ENCODE measurements at places on chromosomes 13 and 19.

- DNase-seq, result no peak
Measured at GRCh38 chr13:94188201-94188854, 291.2 kb downstream of the DCT start.

DNA sequence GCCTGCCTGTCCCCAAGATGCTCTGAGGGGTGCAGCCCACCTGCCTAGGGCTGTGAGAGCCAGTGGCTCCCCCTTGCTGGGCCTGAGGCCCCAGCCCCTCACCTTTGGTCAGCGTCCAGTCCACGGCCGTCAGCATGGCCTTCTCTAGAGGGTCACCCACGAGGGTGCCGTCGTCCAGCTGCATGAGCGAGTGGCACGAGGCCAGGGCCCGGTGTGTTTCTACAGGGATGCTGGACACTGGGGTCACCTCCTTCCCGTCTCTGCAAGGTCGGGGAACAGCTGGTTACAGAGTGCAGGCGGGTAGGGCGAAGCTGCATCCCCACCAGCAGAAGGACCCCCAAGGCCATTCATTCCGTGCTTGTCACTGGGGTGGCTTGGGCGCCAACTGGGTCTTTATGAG, 9.0 kb downstream of the ATP13A1 start:
- no peak for DNase-seq

DNA sequence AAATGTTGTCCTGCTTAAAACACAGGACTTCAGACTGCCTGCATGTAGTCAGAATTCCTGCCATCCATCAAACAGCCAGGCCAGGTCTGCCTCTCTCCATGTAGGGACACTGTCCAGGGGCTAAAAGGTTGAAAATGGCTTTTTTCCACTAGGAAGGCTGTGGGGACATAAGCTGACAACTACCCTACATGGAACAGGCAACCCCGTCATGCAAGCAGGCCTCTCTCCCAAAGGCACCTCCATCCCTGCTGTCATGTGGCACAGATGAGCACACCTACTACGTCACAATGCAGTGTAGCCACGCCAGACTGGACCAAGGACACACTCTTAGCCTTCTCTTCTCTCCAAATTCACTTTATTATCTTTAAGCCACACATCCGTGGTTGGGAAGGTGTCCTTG, 40.8 kb downstream of the LATS2 start:
- DNase-seq, result no peak

DNA sequence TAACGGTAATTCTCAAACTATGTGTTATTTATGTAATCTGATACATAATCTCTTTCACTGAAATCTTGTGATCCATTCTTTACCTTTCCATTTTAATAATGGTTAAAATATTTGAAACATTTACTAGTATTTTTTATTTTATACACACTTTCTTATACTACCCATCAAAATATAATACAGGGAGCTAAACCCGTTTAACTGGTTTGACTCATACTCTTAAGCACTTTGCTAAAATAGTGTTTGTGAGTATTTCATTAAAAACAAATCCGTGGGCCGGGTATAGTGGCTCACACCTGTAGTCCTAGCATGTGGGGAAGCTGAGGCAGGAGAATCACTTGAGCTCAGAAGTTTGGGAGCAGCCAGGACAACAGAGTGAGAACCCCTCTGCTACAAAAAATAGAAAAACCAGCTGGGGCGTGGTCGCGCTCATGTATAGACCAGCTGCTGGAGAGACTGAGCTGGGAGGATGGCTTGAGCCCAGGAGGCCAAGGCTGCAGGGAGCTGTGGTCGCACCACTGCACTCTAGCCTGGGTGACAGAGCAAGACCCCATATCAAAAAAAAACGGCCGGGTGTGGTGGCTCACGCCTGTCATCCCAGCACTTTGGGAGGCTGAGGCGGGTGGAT, 43.8 kb upstream of the DCUN1D2 start:
- DNase-seq, result no peak

- DNase-seq, result no peak
Measured at GRCh38 chr19:38061294-38061693, 154.3 kb downstream of the SIPA1L3 start.

DNA sequence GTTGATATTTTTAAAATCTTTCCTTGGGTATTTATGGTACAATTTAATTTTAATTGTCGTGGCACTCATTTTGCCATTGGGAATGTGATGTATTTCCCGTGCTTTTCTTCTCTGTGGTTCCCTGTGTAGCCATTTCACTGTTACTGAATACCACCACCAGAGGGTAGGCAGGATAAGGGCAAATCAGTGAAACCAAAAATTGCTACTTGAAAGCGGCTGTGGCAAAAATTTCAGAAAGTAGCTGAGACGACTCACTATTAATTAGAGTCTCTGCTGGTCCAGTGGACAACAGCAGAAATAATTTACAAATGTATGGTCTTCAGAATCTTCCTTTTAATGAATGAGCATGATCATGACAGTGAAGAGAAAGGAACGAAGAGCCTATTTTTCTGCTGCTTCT, 34.4 kb upstream of the MIR17HG start:
- DNase-seq, result peak; percentile 52

- DNase-seq, result no peak
Measured at GRCh38 chr13:39941236-39941635, 285.8 kb downstream of the COG6 start.

DNA sequence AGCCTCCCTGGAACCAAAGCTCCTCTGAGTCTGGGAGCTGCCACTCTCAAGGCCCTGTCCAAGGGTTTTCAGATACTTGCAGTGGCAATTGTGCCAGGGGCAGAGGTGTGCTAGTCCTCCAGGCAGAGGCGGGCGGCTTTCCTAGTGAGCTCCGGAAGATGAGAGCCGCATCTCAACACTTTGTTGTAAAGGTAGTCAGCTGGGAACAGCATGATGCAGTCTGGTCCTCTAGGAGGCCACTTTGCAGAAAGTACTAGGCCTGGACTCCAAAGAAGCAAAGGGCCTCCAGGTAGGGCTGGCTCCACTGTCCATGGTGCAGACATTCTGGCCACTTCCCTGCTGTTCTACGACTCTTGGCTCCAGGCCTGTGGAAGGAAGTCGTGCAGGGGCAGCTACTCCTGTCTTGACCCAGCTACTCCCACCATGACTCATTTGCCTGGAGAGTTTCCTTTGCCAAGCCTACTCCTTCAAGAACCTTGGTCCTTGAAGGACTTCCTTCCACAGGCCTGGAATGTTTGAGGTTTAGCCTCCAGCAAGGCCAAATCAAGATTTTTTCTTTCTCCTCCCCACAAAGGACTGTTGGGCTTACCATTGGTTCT, 9.9 kb upstream of the ZNF536 start:
- DNase-seq, result no peak

DNA sequence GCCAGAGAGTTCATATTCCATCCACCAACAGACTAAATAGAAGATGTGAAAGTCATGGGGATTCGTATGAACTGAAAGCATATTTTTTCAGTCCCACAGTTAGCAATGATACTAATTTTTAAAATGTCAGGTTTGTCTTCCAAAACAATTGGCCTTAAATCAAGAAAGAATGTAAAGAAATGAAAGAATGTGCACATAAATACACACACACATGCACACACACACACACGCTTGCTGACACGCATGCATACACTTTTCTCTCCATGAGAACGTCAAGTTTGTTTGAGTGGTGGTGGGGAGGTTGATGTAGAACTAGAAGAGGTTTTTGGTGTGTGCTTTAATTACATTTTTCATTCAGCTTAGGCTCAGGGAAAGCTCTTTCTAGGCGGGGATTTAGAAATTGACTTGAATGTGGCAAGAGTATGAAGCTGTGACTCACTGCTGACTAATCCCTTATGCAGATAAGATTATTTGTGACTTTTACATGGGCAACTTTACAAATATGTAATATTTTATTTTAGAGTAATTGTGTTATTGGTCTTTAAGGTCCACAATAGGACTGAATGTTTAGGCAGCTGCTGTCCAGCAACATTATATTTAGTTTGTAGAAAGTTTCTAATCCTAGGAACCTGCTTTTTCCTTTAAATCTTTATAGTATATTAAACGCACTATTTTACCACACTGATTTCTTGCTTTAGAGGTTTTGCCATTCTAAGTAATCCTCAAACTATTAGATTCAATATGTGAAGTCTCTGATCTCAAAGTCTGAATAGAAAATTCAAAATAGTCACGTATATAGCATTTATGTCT, 18.8 kb downstream of the FLT1 start:
- no peak for DNase-seq

DNA sequence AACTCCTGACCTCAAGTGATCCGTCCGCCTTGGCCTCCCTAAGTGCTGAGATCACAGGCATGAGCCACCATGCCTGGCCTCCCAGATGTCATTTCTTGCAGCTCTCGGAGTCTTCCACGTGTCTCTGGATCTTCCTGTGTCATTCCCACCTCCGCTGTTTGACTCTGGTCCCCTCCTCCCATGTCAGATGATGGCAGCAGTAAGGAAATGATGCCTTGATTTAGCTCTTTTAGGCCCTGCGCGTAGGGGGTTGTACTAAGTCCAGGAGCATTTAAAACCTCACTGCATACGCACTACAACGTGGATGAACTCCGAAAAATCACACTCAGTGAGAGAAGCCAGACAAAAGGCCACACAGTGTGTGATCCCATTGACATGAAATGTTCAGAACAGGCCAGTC, 113.1 kb downstream of the GNG7 start:
- no peak for DNase-seq

- no peak for DNase-seq
Measured at GRCh38 chr13:73984949-73985691, 149.1 kb downstream of the KLF12 start.

- no peak for DNase-seq
Measured at GRCh38 chr19:2033825-2034159, 17.3 kb downstream of the MKNK2 start.

DNA sequence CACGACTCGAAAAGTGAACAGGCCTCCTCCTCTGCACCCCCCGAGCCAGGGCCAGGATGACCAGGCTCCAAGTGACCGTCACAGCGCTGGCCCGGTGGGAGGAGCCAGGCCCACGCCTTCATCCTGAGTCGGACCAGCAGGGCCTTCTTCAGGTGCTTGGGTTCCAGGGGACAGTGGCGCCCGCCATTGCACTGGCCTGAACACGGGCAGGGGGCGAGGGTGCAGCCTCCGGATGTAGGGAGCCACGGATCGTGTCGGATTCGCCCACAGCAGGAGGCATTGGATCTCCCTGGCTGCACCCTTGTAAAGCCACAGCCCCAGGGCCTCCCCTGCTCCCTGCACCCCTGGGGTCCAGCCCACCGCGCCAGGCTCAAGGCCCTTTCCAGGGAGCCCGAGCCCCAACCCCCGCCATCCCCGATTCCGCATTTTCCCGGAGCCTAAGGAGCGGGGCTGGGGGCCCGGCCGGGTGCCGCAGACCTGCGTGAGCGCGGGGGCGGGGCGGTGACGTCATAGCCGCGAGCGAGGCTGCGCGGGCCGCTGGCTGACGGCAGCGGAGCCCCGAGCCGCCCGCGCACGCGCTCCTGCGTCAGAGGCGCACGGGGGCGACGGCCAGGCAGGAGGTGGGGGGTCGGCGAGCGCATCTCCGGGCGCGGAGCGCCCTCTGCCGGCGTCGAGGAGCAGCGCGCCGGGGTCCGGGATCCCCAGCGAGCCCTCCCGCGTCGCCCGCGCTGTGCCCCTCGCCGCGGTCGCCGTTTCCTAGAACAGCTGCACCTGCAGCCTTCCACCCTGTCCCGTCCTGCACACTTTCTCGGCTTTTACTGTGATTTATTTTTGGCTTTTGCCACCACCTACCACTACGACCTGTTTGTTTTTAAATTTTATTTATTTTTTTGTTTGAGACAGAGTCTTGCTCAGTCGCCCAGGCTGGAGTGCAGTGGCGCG, 1.5 kb upstream of the ATP5F1D start:
- peak; percentile 69 for DNase-seq

- DNase-seq, result no peak
Measured at GRCh38 chr19:14473978-14474578, 1.1 kb downstream of the PTGER1 start.

- DNase-seq, result no peak
Measured at GRCh38 chr13:75365724-75366173, 116.2 kb downstream of the TBC1D4 start.

- DNase-seq, result no peak
Measured at GRCh38 chr13:40503966-40504591, 162.4 kb downstream of the FOXO1 start.

GRCh38 chr19:13637664-13638063, 126.7 kb upstream of the MRI1 start:
- no peak for DNase-seq

DNA sequence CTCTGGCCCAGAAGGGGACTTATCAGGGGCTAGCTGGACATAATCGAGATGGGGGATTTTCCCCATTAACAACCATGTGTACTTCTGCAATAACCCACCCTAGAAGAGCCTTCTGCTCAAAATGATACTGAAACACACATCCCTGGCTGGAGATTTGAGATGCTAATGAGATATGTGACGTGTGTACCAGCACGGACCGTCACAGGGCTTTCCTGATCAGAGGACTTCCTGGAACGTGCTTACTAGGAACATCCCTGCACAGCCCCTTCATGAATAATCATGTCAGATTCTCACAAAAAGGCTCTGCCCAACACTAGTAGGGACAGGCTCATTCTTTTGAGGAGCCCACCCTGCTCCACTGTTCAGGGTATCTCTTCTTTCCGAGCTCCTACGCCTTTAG, 6.5 kb upstream of the ERVV-1 start:
- DNase-seq, result no peak

DNA sequence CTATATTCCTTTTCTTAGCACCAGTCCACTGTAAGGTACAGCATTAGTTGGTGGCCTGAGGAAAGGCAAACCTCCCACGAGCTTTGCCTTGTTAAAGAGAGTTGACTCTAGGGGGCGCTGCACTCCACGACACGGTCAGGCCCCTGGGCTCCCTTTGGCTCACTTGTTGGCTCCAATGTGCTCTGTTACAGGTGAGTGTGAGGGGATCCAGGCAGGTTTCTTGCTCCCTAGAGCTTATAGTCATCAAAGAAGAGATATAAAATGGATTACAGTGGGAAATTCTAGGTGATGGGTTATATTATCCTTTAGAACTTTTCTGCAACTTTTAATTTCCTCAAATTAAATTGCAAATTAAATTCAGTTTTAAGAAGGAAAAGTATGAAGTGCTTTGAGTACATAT, 3.7 kb downstream of the WDR87 start:
- peak; percentile 45 for DNase-seq

DNA sequence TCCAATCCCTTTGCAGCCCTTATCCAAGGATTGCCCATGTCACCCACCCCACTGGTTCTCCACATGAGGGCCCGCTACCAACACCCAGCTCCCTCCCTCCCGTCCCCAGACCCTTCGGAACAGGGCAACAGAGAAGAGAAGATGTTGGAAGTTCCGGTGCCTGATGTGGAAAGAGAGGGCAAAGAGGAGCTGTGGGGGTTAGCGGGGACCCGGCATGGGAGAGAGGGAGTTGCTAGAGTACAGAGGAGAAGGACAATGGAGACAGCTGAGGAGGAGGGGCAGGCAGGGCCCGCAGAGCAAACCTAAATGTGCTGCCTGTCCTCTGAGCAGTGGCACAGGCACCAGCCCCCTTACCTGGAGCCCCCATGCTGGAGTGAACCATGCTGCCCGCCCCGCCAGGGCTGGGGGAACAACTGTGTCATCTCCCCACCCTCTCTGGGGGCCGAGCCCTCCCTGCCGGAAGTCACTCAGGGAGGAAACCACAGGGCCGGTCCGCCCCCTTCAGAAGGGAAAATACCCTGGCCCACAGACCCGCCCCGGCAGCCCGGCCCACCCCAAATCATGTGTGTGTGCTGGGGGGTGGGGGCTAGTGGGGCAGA, at the start of gene POU2F2:
TSS of gene POU2F2 (minus strand) at position 417 of the 599 bp plus-strand sequence. CDS start at position 382, 35 bp downstream.
- no peak for DNase-seq

Data from hippocampal formation (tissue), 2 donors.